ENCODE measurements at places on chromosomes 4 and X. TPM values are rescaled to one million over a fixed set of nuclear protein-coding genes. Genes with fewer than 3 reads are reported as not detected.

DNA sequence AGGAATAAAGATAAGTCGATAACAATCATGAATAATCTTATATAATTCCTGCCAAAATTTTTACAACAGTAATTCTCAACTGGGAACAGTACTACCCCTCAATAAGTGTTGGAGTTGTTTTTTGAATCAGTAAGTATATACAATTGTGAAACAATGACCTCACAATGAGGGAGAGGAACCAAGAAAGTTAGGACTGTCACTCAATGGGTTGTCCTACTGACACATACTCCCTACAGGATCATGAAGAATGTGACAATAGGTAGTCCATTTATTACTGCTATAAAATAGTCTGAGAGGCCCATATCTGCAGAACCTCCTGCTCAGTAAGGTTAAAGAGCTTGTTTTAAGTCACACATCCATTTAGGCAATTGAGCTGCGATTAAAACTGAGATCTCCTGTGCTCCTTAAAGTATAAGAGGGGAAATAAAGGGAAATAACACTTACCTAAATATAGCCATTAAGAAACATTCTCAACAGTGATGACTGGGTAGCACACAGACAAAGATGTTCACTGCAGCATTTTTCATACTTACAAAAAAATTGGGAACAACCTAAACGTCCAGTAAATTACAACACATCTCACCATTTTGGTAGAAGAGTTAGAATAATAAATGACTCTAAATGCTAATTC is 26.2 kb downstream of the FBXW7 start:
- DNase-seq = no peak

DNA sequence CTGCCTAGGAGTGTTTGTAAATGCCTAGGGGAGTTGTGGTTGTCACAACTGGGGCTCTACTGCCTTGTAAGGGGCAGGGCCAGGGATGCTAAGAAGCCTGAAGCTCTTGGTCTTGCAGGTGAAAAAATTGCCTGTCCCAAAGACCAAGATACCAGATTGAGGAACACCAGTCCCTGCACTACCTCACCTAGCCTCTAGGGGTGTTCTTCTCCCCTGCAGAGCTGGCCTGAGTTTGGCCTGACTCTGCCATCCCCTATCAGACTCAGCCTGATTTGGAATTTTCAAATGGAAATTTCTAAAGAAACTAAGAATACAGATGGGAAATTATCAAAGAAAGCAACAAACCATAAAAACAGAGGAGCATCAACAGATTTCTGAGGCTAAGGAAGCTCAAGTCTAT is 90.4 kb downstream of the ZC4H2 start:
- DNase-seq = peak; percentile 0

Gene MMGT1
- total RNA-seq = 11.5 TPM

Gene ADH7
- not detected for total RNA-seq

DNA sequence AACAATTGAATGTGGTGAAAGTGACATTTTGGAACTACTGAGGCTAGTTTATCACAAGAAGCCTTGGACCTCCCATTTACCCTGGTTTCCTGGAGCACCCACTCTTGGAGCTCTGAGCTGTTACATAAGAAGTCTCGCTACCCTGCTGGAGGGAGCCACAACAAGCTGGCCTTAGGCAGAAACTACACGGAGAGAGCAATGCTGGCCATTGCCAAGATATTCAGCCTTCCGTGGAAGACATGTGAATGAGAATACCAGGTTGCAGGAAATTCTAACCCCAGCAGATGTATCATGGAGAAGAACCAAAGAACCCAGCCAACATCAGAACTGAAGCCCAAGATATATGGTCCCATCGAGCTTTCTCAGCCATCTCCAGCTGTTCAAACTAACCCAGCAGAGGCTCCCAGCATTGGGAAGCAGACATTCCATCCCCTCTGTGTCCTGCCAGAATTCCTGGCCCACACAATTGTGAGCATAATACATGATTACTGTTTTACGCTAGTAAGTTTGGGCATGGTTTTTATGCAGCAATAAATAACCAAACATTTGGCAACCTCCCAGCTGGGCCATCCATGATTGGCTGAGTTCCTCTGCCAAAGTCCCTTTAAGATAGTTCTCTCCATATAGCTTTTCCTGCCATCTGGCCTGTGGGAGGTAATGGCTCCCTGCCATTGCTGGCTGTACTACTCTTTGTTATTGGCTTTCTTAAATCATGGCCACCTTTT is 17.9 kb upstream of the PDE5A start:
- DNase-seq = no peak

DNA sequence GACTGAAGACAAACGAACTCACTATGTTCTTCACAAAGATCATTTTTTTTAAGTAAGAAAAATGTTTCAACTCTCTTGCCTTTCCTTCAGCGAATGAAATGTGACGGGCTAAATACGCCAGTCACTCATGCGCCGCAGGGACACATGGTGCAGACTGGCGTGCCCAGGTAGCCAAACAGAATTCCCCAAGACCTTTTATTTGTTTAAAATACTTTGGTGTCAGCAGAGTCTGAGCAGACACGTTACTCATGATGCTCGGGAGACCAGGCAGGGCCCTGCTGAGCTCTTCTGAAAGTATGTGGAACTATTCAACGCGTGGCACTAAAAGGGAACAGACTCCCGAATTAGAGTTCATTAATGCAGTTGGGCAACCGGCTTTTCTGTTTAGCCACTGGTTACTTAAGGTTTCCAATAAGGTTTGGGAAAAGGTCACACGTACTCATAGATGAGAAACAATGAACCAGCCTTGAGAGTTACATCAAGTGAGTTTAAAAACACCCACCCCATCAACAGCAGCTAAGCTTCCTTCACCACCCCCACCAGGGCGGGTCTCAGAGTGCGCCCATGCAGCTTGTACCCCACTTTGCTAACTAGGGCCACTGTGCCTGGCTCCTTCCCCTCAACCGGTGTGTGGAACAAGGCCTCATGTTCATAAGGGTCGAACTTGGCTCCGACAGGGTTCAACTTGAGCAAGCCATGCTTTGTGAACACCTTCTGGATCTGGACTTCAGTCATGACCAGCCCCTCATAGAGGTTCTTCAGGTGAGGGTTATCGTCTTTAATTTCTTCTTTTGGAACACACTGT is 7.3 kb downstream of the GRPEL1 start:
- DNase-seq = no peak

All from HT1080 (cell line).